ENCODE measurements at places on chromosomes 2 and 18.

GRCh38 chr2:45134014-45134413, 124.8 kb upstream of the SIX2 start:
- DNase-seq, result no peak

- DNase-seq, result peak; percentile 19
These were observed 47.0 kb upstream of the TGIF1 start for GRCh38 chr18:3402982-3403451.

DNA sequence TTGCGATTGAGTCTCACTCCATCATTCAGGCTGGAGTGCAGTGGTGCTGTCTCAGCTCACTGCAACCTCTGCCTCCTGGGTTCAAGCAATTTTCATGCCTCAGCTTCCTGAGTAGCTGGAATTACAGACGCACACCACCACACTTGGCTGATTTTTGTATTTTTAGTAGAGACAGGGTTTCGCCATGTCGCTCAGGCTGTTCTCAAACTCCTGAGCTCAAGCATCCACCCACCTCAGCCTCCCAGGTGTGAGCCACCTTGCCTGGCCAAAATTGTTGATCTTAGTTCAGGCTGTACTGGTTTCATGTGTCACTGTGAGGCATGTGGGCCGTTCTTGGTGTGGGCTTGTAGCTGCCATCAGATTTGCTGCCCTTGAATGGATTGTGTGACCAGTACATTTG, 18.1 kb downstream of the CD8A start:
- no peak for DNase-seq

DNA sequence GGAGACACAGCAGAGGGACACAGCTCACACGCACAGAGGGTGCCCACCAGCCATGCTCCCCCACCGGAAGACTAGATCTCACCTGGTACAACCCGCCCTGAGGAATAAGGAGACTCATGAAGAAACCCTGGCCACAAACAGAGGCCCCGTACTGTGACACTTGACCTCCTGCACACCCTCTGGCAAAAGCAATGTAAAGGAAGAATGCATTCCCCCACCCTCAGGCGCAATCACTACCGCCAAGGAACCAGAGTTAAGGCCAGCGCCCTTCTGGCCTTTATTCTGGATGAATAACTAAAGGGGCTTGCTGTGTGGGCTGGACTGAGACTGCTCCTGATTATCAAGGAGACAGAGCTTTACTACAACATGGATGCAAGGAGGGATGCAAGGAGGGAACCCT, 509.2 kb upstream of the SPHKAP start:
- no peak for DNase-seq

DNA sequence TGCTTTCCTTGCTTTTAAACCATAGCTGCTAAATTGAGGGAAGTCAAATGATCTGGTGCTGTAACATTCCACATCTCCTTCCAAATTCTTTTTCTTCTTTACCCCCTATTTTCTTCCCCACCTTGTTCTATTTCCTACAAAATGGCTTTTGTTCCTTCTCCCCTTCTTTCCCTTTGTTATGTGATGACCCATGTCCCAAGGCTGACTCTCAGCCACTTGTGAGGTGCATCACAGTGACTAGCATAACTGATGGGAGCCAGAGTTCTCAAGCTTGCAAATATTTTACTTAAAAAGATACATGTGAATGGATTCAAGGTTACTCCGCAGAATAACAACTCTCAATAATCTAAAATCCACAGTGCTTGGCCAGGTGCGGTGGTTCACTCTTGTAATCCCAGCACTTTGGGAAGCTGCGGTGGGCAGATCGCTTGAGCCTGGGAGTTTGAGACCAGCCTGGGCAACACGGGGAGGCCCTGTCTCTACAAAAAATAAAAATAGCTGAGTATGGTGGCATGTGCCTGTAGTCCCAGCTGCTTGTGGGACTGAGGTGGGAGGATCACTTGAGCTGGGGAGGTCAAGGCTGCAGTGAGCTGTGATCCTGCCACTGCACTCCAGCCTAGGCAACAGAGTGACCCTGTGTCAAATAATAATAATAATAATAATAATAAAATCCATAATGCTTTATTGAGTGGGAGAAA, 100.1 kb upstream of the CERS6 start:
- DNase-seq, result no peak

DNA sequence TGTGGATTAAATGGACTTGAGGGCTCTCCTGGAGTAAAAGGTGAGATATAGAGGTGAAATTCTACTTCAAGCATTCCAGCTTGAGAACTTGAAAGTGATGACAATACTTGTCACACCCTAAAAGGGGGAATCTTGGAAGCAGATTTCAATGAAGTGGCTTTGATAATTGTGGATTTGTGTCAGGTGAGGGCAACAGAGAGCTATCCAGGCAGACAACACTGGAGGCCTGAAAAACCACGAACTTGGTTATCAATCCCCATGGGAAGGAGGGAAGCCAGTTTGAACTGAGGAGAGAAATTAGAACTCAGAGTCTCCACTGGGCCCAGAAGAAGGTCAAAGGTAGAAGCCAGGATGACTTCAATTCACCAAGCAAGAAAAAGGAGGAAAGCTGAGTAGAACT, 263.9 kb downstream of the FIGN start:
- peak; percentile 2 for DNase-seq

- no peak for DNase-seq
These were observed 31.6 kb upstream of the NCOA1 start for GRCh38 chr2:24459224-24460161.

- DNase-seq, result no peak
These were observed 334.6 kb upstream of the VRK2 start for GRCh38 chr2:57711991-57712390.

DNA sequence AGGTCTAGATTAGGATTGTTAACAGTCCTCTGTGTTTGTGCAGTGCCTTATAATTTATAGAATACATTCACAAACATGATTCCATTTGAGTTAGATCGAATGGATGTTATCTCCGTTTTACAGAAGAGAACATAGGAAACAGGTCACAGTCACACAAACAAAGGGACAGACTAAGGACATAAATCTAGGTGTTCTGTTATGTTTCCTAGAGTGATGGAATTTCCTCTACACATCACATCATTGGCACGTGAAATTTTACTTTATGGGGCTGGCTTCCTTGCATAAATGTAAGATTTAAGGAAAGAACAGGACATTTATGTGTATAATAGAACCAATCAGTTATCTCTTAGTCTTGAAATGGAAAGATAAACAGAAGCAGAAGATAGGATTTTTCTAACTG, 6.4 kb downstream of the TRIM54 start:
- DNase-seq, result no peak

DNA sequence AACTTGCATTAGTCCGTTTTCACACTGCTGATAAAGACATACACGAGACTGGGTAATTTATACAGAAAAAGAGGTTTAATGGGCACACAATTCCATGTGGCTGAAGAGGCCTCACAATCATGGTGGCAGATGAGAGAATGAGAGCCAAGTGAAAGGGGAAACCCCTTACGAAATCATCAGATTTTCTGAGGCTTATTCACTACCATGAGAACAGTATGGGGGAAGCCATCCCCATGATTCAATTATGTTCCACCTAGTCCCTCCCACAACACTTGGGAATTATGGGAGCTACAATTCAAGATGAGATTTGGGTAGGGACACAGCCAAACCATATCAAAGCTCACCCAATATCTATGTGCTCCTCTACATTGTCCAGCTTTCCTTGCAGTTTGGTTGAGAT, 16.0 kb upstream of the SERPINE2 start:
- DNase-seq, result no peak

GRCh38 chr2:153105829-153106578, 372.6 kb downstream of the RPRM start:
- no peak for DNase-seq

- DNase-seq, result no peak
These were observed 1.3 kb downstream of the DUSP2 start for GRCh38 chr2:96143848-96144480.

- no peak for DNase-seq
These were observed 76.7 kb downstream of the INHBB start for GRCh38 chr2:120422465-120423160.

GRCh38 chr2:34731292-34731691, 1132.2 kb upstream of the FAM98A start:
- no peak for DNase-seq

GRCh38 chr2:10741139-10741538, 19.7 kb downstream of the ATP6V1C2 start:
- no peak for DNase-seq

GRCh38 chr2:108934583-108935245, 54.3 kb downstream of the EDAR start:
- no peak for DNase-seq

GRCh38 chr2:205020673-205021072, 475.4 kb downstream of the PARD3B start:
- DNase-seq, result no peak

- no peak for DNase-seq
These were observed 173.5 kb downstream of the FMNL2 start for GRCh38 chr2:152508446-152508845.

DNA sequence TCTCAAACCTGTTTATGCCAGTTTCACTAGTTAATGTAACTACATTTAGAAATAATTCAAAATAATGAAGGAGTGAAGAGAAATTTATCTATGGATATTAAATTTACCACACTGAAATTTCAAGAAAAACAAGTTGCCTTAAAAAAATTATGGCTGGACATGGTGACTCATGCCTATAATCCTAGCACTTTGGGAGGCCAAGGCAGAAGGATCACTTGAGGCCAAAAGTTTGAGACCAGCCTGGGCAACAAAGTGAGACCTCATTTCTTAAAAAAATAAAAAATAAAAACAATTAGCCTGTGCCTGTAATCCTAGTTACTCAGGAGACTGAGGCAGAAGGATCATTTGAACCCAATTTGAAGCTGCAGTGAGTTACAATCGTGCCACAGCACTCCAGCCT, 29.9 kb downstream of the HDLBP start:
- DNase-seq, result no peak
